ENCODE measurements at places on chromosomes 6 and 20. TPM values are rescaled to one million over a fixed set of nuclear protein-coding genes. Genes with fewer than 3 reads are reported as not detected.

The MAP1LC3A gene
- 64.6 TPM for total RNA-seq

The PSORS1C2 gene
- not detected for total RNA-seq

The CD93 gene
- total RNA-seq, result 13.6 TPM

The XPO5 gene
- total RNA-seq, result 52.4 TPM

The MAP7 gene
- total RNA-seq, result 6.9 TPM

The ME1 gene
- 12.9 TPM for total RNA-seq

The TRIM38 gene
- 0.92 TPM for total RNA-seq

The CRIP3 gene
- 6.7 TPM for total RNA-seq

The PRDM13 gene
- 0.46 TPM for total RNA-seq

The GDAP1L1 gene
- total RNA-seq, result 91.3 TPM

The ZSWIM3 gene
- total RNA-seq, result 13.8 TPM

The ECHDC1 gene
- 48.9 TPM for total RNA-seq

The MMP24 gene
- 80.5 TPM for total RNA-seq

The WFDC11 gene
- total RNA-seq, result not detected

The TXNDC5 gene
- total RNA-seq, result 46.8 TPM

The ALDH5A1 gene
- 43.6 TPM for total RNA-seq

The MUC22 gene
- not detected for total RNA-seq

The MYLK4 gene
- 1.2 TPM for total RNA-seq

The FAM229B gene
- 32.5 TPM for total RNA-seq

The FERMT1 gene
- total RNA-seq, result 3.0 TPM

The RUNX2 gene
- 0.23 TPM for total RNA-seq

The COL9A1 gene
- 10.8 TPM for total RNA-seq

The TAF11 gene
- 32.3 TPM for total RNA-seq

The SLC13A3 gene
- 6.9 TPM for total RNA-seq

The OXT gene
- total RNA-seq, result 46.4 TPM

The HLA-DQA1 gene
- total RNA-seq, result 0.92 TPM

The GJA10 gene
- not detected for total RNA-seq

The PCK1 gene
- not detected for total RNA-seq

The PACSIN1 gene
- total RNA-seq, result 13.6 TPM

The RGS17 gene
- 81.2 TPM for total RNA-seq

The PTK7 gene
- total RNA-seq, result 34.8 TPM

The MRPS18A gene
- 23.1 TPM for total RNA-seq

The OPRL1 gene
- total RNA-seq, result 33.4 TPM

The NKX2-4 gene
- 2.1 TPM for total RNA-seq

The FAM209A gene
- not detected for total RNA-seq

The SNAP91 gene
- total RNA-seq, result 179 TPM

Data from diencephalon (tissue), 1 donor.